ENCODE measurements at places on chromosomes 4 and X.

GRCh38 chr4:112585977-112586736 lies 50.6 kb downstream of the ZGRF1 start:
- DNase-seq, result no peak

GRCh38 chr4:15717657-15718416 lies 15.0 kb downstream of the BST1 start:
- DNase-seq, result no peak

GRCh38 chrX:4110964-4111363 lies 397.5 kb upstream of the PRKX start:
- DNase-seq, result no peak

DNA sequence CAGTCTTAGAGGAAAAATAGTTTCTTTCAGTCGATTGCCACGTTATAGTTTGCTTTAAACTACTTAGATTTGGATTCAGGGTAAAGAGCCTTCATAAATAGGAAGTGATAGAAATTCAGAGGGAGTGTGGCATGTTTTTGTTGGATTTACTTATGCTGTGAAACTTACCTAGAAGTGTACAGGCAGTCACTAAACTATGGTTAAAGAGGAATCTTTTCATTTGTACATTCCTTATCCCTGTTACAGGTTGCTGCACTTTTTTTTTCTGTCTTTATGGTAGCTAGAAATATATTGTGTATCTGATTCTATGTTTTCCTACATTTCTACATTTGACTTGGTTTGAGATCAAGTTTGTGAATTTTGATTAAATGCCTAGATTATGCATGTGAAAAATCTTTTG lies 19.1 kb downstream of the WWC2 start:
- DNase-seq, result no peak

GRCh38 chr4:139304920-139305319 lies 2.6 kb upstream of the NDUFC1 start:
- no peak for DNase-seq

GRCh38 chr4:21517126-21517859 lies 431.3 kb downstream of the KCNIP4 start:
- no peak for DNase-seq
